C1 segment of cervical spinal cord (tissue), 14 donors: ENCODE measurements at places on chromosomes 5 and 9.
A peak's percentile ranks its signal among the peaks of the same experiment; 100 is the strongest.

DNA sequence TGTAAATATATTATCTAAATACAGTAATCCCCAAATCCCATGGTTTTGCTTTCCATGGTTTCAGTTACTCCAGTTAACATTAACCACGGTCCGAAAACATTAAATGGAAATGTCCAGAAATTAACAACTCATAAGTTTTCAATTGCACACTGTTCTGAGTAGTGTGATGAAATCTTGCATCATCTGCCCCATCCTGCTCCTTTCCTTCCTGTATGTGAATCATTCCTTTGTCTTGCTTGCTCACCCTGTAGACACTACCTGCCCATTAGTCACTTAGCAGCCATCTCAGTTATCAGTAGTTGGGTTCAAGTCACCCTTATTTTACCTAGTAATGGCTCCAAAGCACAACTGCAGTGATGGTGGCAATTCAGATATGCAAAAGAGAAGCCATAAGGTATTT lies 1568.5 kb upstream of the WWC1 start:
- no peak for DNase-seq

DNA sequence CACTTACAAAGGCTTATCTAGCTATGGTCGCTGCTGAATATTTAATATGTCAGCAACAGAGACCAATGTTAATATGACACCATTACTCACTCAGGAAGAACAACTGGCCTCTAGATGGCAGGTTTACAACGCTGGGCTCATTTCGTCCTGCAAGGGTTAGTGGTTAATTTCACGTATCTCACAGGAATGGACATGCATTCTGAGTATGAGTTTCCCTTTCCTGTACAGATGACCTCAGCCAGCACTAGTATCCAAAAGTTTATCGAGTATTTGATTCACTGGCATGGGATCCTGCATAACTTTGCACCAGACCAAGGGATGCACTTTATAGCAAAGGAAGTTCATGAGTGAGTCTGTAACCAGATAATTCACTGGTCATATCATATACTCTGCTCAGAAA lies 8.7 kb upstream of the TRPC7 start:
- DNase-seq: no peak

DNA sequence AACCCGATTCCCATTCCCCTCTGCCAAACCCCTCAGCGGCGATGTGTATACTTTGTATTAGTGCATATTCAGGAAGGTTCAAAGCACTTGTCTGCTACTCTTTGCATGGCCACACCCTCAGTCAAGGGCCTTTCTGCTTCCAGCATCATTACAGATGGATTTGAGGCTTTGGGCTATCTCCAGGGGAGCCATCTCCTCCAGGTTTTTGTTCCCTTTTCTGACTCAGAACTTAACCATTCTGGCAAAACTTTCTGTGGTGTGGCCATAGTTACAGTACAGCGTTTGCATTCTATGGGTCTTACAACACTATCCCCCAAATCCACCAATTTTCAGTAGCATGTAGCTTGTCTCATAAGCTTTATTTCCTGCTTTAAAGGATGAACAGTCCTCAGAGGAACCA lies 36.0 kb upstream of the SVEP1 start:
- no peak for DNase-seq

DNA sequence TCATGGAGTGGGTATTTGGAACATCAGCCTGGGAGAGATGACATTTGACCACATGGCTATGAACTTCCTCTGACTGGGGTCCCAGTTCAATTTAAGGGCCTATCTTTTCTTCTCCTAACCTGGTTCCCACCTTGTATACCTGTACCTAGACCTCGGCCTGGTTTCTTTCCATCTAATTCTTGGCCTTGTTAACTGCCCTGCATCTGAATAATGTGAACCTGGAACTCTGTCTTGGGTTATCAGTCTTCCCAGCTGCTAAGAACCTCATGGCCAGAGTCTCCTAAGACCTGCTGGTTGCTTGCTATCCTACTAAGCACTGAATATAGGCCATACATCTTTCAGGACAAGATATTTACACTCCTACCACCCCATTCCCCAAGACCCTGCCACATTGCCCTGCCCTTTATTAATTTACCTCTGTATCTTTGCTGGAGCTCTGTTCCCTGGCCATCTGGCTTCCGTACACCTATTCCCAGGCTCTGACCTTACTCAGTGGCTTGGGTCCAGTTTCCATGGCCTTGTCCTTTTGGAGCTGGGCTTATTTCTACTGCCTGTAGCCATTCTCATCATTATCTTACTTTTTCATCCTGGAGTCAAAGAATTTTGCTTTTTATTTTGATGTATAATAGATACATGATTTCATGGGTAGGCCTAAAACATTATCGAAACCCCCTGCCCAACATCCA lies 6.6 kb downstream of the PSAT1 start:
- DNase-seq: no peak

DNA sequence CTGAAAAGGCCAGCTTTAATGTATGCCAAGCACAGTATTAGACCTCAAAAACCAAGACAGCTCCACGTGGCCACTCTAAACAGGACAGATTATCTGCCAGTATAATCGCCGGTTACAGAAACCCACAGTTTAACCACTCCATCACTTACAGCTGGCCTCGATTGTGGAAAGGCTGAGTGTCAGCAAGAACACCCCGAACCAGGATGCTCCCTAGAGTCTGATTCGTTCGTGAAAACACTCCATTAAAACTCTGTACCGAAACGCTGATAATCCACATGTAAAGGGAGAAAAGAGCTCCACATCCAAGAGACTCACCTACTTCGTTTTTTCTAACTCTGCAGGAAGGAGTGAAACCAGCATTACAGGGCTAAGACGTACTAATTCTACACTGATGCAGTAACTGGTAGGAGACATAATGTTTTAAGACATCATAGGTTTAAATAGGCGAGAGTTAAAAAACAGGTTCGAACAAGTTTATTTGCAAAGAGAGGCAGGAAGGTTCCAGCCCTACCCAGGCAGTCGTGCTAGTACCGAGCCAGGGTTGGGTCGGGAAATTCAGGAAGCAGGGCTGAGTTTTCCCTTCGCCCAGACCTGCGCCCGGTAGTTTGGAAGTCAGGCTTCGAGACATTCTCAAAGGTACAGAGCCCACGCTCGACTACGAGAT lies 949 bp downstream of the SERINC5 start:
- peak; percentile 37 for DNase-seq

GRCh38 chr5:72508241-72509170 lies 1.3 kb upstream of the ZNF366 start:
- no peak for DNase-seq

DNA sequence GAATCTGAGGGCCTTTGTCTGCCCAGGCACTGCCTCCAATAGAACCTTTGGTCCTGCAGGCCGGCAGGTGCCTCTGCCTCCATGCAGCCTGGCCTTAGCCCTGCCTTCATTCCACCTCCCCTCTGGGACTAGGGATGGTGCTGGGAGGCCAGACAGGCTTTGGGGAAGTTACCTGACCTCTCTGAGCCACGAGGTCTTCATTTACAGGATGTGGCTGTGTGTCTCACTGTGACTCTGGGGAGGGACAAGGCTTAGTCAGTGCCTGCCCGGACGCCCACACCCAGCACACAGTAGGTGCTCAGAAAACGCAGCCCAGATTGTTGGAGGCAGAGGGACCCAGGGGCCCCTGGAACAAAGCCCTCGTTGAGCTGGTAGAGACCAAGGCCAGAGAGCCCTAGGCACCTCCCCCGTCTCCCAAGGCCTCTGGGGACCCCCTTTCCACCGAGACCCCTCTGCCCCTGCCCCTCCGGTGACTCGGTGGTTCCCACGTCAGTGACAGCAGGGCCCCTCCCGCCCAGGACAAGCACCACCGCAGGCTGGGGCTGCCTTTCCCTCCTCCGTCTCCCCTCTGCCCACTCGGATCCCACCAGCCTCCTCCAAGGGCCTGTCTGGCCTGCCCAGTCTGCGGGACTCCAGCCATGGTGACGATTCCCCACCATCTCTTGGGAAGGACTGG lies 46.9 kb upstream of the EGFL7 start:
- DNase-seq: no peak

GRCh38 chr9:83544002-83544698 lies 5.9 kb upstream of the FRMD3 start:
- no peak for DNase-seq

- no peak for DNase-seq
These were observed 14.7 kb downstream of the SLC45A2 start for GRCh38 chr5:33969572-33970452.

DNA sequence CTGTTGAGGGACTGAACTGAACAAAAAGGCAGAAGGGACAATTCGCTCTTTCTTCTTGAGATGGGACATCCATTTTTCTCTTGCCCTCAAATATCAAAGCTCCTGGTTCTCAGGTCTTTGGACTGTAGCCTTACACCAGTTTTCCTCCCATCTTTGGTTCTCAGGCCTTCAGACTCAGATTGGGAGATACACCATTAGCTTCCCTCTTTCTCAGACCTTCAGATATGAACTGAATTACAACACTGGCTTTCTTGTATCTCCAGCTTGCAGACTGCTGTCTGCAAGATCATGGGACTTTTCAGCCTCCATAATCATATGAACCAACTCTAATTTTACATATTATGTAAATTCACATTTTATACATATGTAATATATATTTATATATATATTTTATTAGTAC lies 12.6 kb upstream of the CCNG1 start:
- DNase-seq: no peak
